ENCODE measurements at places on chromosomes 3 and 15.

- no peak for DNase-seq
These were observed 118.1 kb downstream of the CLSTN2 start for GRCh38 chr3:140052771-140053702.

DNA sequence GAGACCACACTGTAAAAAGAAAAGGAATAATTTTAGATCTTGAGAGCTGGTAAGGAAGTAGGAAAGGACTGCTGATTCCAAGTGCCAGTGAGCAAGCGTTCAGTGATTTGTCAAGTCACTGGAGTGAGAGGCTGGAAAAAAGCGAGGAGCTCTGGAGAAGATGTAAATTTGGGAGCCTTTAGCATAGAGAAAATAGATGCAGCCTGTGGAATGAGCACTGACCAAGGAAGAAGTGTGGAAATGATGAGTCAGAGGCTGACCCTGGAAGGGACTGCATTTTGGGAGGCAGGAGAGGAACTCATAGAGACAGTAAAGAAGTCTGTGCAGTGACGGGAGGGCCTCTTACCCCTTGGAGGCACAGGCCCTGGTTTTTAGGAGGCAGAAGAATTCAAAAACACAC, 17.1 kb upstream of the ABTB1 start:
- DNase-seq = no peak

GRCh38 chr15:47963265-47963664, 157.5 kb upstream of the SLC24A5 start:
- no peak for DNase-seq

GRCh38 chr3:8213286-8213685, 288.3 kb upstream of the LMCD1 start:
- DNase-seq = no peak

GRCh38 chr15:81337713-81338157, 13.8 kb upstream of the STARD5 start:
- no peak for DNase-seq
